ENCODE measurements at places on chromosomes 11 and 22. TPM values are rescaled to one million over a fixed set of nuclear protein-coding genes. Genes with fewer than 3 reads are reported as not detected.

The OR4A5 gene
- total RNA-seq, result not detected

- DNase-seq, result peak; percentile 84
These were observed 25.0 kb downstream of the MTMR3 start for GRCh38 chr22:29907753-29908515.

GRCh38 chr22:27107824-27108223, 450.4 kb downstream of the MIAT start:
- peak; percentile 80 for DNase-seq

DNA sequence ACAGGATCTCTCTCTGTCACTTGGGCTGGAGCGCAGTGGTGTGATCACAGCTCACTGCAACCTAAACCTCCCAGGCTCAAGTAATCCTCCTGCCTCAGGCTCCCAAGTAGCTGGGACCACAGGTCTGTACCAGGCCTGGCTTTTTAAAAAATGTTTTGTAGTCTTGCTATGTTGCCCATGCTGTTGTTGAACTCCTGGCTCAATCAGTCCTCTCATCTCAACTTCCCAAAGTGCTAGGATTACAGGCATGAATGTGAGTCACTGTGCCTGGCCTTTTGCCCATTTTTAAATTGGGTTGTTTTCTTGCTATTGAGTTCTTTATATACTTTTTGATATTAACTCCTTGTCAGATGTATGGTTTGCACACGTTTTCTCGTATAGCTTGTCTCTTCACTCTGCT, 33.0 kb upstream of the PITPNB start:
- DNase-seq, result no peak

DNA sequence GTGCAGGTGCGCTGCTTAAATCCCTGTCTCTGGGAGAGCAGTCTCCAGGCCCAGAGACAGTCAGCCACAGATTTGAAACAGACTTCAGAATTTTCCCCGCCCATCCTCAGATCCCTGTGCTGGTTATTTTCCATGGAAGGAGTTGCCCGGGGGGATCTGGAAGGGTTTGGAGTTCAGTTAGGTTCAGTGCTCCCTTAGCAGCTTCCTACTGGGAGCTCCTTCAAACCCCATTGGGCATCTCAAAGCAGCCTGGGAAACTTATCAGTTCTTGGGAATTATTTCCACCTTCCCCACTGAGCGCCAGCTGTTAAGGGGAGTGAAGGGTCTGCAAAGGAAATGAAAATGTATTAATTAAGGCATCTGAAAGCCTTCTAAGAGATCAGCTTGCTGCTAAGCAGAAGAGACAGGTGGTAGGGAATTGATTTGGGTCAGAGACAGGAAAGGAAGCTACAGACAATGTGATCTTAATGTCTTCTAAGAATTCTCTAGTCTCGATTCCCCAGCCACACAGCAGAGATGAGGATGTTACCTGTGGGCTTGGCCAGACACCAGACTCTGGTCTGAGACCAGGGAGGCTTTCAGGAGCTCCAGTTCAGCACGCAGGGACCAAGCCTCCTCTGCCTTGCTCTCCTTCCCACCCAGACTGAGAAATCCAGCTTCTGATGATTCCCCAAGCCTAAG, 106.2 kb upstream of the TBCEL start:
- no peak for DNase-seq

- peak; percentile 69 for DNase-seq
These were observed 1.6 kb upstream of the LGALS2 start for GRCh38 chr22:37581504-37581903.

The TRIM48 gene
- not detected for total RNA-seq

DNA sequence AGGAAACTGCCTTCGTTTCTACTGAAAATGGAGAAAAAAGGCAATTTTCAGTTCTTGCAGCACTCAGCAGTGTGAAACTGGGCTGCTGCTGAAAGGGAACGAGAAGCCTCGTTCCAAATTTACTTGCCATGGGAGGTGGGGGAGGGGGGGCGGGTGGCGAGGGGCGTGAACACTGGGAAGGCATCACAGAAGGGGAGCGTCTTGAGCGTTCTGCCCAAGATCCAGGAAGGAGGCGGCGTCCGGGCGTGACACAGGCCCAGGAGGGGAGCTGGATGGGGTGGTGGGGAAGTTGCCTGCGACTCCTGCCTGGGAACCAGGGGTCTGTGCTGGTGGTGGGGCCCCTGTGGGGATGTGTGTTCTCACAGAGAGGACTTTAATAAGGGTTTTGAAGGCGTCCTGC, 213.5 kb downstream of the CTTN start:
- DNase-seq, result no peak

GRCh38 chr11:120871924-120872323, 152.0 kb upstream of the TBCEL start:
- no peak for DNase-seq

DNA sequence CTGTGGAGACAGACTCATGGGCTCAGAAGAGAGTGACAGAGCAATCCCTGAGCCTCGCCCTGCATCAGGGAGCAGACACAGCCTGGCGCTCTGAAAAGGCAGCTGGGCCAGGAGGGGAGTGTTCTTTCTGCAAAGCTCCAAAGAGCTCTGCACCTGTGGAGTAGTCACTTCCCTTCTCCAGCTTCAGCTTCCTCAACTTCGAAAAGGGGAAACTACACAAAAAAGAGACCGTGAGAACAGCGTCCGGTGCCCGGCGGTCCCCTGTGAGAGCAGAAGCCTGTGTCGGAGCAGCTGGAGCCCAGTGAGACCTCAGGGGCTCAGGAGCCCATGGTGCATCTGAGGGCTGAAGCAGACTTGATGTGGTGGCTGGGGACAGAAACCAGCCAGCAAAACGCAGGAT, 35.1 kb downstream of the TP53I11 start:
- no peak for DNase-seq

GRCh38 chr22:35997438-35997837, 31.2 kb downstream of the RBFOX2 start:
- no peak for DNase-seq

DNA sequence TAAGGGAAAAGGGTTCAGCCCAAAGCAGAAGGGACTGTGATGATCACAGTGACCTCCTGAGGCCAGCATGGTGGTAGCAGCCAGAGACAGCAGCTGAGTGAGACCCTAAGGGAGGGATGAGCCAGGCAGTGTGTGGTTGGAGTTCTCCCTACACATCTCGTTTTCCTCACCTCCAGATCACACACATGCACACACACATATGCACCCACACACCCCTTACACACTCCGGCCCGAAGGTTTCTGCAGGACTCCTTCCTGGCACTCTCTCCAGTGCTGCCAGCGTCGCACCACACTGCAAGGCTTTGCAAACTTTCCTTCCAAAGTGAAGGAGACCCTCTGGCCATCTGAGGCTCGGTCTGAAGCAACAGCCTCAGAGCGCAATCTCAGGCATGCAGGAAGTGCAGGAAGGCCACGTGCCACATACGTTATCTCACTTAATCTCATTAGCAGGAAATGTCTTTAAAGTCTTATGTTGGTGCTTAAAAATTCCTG, 26.9 kb upstream of the TP53I11 start:
- peak; percentile 23 for DNase-seq

The EXPH5 gene
- total RNA-seq, result 36.3 TPM

DNA sequence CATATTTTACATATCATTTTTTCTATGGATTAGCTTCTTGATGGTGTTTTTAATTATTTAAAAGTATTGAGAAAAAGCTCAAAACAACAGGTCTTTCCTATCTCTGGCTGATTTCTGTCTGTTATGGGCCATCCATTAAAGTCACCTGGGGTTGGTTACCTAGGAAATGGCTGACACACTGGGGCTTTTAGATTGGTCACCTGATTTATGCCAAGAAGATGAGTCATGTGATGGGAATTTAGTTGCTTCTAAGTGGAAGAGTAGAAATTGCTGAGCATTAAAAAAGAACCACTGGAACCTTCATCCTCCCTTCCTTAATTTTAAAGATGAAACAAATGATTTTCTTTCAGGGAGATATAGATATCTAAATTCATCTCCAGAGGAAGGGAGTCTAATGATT, 48.8 kb upstream of the LARGE1 start:
- no peak for DNase-seq

The CFAP300 gene
- 1.9 TPM for total RNA-seq

DNA sequence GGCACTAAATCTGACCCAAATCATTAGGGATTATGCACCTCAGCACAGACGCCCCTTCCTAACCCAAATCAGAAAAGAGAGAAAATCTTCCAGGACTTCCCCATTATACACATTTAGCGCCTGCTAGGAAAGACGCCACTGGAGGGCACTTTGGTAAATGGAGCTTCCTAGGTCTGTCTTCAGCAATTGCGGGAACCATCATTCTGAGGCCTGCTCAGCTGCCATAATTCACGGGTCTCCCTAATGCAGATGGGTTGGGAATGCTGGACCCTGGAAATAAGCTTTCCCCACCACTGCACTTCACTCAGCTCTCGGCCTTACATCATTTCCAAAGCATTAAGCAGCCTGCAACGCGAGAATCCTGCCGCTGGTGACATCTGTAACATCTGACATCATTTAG, 86.2 kb upstream of the OPCML start:
- no peak for DNase-seq

Data from PC-9 (cell line).